Activated CD4-positive, CD25-positive, alpha-beta regulatory T cell (primary cell): ENCODE measurements at places on chromosomes 1 and 21.
A peak's percentile ranks its signal among the peaks of the same experiment; 100 is the strongest.

DNA sequence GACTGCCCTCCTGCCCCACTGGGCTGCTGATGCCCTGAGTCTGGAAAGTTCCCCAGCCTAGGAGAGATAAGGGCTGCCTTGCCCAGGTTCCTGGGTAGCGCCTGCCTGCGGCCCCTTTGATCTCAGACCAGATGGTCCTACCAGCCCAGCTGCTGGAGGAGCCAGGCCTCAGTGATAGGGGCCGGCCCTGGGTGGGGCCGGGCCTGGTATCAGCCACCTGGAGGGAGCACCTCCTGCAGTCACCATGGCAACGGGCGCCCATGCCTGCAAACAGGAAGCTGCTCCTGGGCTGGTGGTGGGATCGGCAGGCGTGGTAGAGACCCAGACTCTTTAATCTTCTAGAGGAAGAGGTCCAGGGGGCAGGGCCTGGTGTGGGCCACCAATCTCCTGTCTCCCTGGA lies 119.7 kb upstream of the WNT4 start:
- no peak for DNase-seq

DNA sequence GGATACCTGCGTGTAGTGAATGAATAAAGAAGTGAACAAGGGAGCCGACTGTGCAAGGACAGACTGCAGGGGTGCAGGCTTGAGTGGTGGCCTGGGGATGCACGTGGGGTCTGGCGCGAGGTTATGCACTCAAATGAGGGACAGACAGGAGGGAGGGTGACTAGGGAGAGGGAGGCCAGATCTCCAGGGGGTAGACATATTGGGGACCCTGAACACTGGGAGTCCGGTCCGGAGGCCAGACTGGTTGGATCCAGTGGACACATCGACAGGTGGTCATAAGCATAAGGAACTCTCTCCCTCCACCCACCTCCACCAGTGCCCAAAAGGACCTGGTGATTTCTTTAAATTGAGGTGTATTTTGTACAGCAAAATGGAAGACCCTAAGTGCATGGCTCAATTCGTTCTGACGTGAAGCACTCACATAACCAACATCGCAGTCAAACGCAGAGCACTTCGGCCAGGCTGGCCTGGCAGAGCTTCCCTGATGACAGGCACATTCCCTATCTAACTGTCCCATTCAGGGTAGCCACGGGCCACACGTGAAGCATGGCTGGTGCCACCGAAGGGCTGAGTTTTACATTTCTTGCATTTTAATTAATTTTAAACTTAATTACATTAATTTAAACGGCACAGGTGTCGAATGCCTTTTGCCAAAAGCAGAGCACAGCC lies 14.0 kb downstream of the WNT3A start:
- DNase-seq: no peak

DNA sequence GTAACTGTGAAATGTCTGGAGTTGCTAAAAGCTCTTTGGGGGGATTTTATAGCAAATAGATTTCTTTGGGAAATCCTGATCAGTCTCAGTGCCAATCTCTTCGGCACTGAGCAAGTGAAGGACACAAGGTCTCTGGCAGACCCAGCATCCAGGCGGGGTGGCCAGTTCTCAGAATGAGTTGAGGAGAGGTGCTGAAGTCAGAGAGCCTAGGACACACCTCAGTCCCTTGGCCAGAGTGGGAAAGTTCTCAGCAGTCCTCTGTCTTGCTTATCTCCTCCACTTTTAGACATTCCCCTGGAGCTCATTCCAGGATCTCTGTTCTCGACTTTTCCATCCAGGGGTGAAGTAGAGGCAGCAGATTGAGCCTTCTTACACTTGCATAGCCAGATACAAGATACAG lies 6.7 kb downstream of the HLX start:
- DNase-seq: no peak

- DNase-seq: no peak
Observed at GRCh38 chr21:41626021-41626420, 118.1 kb upstream of the TMPRSS2 start.

- no peak for DNase-seq
Observed at GRCh38 chr1:78834201-78834741, 172.3 kb downstream of the ADGRL4 start.

GRCh38 chr1:59497616-59498015 lies 200.7 kb downstream of the FGGY start:
- DNase-seq: no peak

DNA sequence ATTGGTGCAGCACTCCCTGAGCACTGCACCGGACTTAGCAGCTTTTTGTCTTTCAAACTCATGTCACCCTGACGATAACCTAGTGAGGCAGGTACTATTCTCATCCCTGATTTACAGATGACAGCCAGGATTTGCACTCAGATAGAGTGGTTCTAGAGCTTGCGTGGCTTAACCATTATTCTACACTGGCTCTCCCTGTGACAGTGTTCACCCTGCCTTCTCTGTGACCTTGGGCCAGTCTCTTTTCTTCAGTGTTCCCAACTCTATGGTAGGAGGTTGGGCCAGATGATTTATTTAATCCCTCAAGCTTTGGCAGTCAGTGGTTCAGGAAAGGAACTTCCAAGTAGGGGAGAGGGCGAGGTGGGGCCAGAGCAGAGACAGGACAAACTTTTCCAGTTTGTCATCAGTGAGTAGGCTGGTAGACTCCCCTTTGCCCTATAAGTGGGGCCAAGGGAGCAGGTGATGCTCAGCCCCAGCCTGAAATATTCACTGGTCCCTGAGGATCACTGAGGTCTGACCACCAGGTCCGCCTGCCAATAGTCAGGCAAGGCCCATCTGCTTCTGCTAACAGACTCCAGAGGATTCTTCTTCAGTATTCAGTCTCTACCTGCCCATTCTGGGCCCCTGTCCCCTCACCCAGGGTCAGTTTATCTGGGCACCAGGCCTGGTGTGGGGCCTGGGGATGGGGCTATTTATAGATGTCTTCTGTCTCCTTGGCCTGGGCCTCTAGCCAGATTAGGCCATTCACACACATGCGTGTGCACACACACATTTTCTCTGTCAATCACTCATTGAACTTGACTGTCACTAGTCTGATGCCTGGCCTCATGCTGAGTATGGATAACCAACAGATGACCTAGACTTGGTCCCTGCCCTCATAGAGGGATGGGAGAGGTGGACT lies 8.8 kb upstream of the FABP3 start:
- DNase-seq: no peak

GRCh38 chr1:177770096-177770495 lies 199.8 kb downstream of the SEC16B start:
- DNase-seq: no peak

- DNase-seq: no peak
Observed at GRCh38 chr1:99133756-99134500, 129.3 kb upstream of the PLPPR5 start.

DNA sequence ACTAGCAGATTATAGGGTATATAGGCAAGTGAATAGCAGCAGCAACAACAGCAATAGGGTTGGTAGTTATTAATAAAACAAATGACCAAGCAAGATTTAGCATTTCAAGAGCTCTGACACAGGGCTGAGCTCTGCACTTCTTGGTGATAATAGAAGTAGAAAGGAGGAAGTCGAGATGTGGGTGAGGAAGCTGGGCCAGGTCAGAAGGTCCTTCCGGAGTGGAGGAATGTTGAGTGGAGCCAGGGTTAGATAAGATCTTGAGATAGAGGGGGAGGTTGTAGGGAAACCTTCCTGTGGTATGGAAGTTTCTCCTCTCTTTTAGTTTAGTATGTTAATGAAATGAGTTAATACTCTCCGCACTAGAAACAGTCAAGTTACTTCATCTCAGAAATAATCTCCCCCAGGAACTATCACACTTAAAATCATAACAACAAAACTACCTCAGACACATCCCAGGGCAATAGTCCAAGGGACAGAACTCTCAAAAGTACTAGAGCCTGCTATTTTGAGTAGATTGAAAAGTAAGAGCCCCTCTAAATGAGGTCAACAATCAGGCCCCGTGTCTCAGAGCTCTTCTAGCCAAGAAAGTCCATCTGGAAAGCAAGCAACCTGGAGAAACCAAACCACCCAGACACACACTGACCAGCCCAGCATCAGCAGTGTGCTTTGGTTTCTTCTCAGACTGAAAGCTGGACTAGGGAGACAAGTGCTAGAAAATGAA lies 45.4 kb upstream of the ATP1B1 start:
- no peak for DNase-seq

DNA sequence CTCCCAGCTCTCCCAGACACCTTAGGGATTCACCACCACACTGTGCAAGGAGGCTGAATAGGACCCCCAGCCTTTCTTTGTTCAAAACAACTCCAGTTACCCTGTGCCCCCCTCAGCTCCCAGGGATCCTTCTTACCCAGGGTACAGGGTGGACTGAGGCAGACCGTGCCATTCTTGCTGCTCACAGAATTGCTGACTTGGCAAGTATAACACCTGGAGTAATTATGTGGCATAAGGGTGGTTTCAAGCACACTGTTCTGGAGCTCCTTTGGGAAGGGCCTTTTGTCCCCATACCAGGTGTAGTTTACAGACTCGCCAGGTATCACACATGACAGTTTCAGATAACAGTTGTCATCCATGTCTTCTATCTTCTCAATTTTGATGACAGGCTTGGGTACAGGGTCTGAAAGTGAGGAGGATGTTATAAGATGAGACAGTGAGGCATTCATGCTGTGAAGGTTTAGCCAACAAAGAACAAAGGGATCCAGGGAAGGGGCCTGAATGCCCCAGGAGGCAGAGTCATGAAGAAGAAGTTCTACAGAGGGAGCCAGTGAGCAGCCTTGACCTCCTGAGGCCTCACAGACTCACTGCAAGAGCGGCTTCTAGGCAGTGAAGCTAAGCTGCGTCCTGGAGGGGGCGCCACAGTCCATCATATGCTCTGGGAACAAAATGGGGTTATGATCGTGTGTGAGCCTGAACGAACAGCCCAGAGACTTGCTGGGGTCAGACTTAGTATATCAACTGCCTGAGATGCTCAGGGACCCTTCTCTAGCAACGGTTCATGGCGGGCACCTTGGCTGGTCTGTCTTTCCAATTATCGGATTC lies 30.3 kb downstream of the CD48 start:
- peak; percentile 57 for DNase-seq

DNA sequence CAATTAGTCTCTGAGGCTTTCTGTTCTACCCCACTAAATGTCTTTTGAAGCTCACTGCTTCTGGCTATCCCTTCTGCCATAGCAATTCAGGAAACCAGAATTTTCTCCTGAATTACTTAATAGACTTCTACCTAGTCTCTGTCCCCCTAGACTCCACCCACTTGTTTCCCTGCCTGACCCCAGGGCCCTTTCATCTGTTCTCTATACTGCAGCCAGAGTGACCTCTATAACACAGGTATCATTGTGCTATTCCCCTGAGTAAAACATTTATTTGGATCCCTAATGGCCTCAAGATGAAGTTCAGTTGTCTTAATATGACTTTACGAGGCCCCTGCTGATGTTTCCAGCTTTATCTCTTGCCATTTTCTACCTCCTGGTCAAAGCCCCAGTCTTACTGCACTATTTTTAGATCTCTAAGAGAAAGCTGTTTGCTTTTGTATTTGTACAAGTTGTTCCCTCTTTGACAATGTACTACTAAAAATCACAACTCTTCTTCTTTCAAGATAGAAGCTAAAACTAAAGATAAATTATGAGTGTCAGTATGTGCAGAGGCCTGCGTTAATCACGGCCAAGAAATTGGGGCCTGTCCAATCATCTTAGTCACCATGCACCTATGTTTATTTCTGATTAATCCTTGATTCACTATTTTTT lies 54.5 kb downstream of the ATP1B1 start:
- no peak for DNase-seq

- no peak for DNase-seq
Observed at GRCh38 chr1:56666112-56666608, 21.0 kb downstream of the PRKAA2 start.

GRCh38 chr1:1000357-1001056 lies 610 bp upstream of the HES4 start:
- DNase-seq: no peak

- DNase-seq: no peak
Observed at GRCh38 chr21:46317710-46318463, 5.8 kb downstream of the C21orf58 start.

GRCh38 chr1:27429029-27429425 lies 36.6 kb downstream of the GPR3 start:
- DNase-seq: no peak

DNA sequence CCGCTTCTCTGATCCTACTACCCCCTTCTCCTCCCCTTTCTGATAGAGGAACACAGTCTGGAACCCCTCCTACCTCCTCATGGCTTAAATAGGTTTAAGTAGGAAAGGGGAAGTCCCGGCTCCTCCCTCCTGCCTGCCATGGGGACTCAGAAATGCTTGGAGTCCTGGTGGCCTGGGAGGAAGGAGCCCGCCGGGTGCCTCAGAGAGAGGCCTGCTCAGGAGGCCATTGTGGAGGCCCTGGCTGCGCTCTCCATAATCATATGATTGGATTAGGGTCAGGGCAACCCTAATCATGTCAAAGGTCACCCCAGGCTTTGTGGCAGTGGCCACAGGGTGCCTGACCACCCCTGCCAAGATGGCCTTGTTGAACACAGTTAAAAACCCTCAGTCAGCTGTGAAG lies 29.0 kb downstream of the WNT3A start:
- no peak for DNase-seq

DNA sequence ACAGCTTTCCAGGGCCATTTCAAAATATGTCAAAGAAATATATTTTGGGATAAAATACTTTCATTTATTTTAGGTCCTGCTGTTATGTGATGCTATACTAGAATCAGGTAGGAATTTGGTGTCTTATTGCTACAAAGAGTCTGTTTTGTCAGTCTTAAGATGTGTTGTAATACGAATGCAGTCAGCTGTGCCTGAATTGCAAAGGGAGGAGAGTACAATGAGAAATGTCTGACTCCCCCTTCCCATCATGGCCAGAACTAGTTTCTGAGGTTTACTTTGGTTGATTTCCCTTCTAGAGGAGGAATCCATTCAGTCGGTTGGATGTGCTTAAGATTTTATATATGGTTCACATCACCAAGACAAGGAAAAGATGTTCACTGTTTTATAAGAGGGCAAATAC lies 75.7 kb upstream of the TNFSF18 start:
- DNase-seq: no peak

GRCh38 chr21:14817311-14817710 lies 247.5 kb downstream of the NRIP1 start:
- no peak for DNase-seq

DNA sequence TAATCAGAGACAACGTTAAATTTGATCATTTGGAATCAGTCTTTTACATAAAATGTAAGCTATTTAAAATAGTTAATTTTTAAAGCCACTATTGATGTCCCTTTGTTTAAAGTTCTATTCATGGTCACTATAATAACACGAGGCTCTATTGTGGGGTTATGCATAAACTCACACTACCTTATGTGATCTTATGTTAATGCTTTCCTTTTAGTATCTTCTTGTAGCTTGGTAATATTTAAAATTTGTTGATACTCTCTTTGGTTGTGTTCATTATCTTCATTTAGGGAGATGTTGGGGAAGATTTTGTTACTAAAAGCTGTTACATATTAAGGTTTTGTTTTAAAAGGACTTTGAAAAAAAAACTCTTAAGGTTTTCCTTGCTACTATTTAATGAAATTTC lies 1.2 kb downstream of the B3GALT2 start:
- DNase-seq: no peak

GRCh38 chr1:164703960-164704411 lies 145.0 kb downstream of the PBX1 start:
- no peak for DNase-seq

GRCh38 chr1:226737819-226738420 lies 1.2 kb downstream of the ITPKB start:
- no peak for DNase-seq

- DNase-seq: no peak
Observed at GRCh38 chr1:162676750-162677149, 44.5 kb downstream of the DDR2 start.

- DNase-seq: no peak
Observed at GRCh38 chr1:27366411-27367159, at the start of gene MAP3K6. Gene MAP3K6 (minus strand): TSS chr1:27366961. CDS start chr1:27366597, 364 bp downstream.
